ENCODE measurements at places on chromosomes 11 and 22.

DNA sequence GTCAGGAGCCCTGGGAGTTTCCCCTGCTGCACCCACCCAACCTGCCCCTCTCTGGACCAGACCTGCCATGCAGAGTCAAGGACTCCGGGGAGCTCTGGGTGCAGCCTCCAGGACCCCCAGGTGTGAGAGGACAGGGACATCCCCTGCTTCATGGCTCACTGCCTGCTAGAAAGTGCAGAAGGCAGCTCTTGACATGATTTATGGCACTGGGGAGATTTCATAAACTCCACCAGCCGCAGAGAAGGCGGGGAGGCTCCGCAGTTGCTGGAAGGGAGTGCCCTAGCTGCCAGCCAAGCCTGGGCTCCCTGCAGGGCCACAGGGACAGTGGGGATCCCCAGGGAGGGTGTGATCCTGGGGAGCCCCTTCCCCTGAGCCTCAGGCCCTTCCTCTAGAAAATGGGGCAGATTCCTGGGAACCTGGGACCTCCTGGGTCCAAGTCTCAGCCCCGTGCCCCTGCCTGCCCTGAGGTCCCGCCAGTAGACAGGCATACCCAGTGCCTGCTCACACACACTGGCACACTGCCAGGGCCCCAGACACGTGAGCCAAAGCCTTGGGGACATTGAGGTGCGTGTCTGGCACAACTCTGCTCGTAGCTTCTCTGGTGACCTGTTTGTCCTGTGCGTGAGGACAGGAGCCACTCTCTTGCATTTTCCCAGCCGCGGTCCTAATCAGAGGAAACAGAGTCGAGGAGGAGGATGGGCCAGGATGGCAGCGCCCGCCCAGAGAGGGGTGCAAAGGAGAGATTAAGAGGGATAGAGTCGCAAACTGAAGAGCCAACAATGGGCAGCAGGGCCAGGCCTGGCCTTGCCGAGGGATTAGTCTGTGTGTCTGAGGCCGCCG, 13.8 kb downstream of the CABP7 start:
- no peak for DNase-seq

- no peak for DNase-seq
Observed at GRCh38 chr22:22141031-22141430, 103.6 kb upstream of the VPREB1 start.

DNA sequence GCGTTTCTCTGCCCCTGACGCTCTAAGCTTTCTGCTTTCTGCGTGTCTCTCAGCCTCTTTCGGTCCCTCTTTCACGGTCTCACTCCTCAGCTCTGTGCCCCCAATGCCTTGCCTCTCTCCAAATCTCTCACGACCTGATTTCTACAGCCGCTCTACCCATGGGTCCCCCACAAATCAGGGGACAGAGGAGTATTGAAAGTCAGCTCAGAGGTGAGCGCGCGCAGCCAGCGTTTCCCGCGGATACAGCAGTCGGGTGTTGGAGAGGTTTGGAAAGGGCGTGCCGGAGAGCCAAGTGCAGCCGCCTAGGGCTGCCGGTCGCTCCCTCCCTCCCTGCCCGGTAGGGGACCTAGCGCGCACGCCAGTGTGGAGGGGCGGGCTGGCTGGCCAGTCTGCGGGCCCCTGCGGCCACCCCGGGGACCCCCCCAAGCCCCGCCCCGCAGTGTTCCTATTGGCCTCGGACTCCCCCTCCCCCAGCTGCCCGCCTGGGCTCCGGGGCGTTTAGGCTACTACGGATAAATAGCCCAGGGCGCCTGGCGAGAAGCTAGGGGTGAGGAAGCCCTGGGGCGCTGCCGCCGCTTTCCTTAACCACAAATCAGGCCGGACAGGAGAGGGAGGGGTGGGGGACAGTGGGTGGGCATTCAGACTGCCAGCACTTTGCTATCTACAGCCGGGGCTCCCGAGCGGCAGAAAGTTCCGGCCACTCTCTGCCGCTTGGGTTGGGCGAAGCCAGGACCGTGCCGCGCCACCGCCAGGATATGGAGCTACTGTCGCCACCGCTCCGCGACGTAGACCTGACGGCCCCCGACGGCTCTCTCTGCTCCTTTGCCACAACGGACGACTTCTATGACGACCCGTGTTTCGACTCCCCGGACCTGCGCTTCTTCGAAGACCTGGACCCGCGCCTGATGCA, at the start of gene MYOD1:
MYOD1 (plus strand) TSS at position 544 of the 910 bp plus-strand sequence; CDS start at position 756, 212 bp downstream.
- no peak for DNase-seq

DNA sequence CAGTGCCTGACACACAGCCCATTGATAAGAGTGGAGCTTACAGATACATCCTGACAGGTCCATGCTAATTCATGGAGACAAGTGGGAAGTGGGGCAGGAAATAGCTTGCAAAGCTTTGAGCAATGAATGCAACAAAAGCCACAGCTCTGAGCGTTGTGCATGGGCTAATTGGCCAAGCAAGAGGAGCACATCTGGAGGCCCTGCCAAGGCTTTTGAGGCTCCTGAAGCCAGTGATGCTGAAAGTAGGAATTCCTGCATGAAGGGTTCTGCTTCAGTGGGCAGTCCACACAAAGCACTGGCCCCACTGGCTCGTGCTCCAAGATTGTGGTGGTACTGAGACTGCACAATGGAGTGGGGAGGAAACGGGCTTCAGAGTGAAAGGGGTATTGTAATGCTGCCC, 103.8 kb upstream of the CSNK2A3 start:
- no peak for DNase-seq

GRCh38 chr22:36761553-36762240, 14.2 kb downstream of the IFT27 start:
- DNase-seq: no peak

GRCh38 chr11:66489636-66490035, 9.4 kb downstream of the DPP3 start:
- no peak for DNase-seq

GRCh38 chr11:93648158-93648557, 13.3 kb upstream of the CEP295 start:
- DNase-seq: no peak

- DNase-seq: no peak
Observed at GRCh38 chr11:3146612-3147256, 18.4 kb downstream of the OSBPL5 start.

GRCh38 chr11:64178203-64178602, 7.8 kb upstream of the STIP1 start:
- DNase-seq: no peak

GRCh38 chr11:61120099-61120705, 17.9 kb downstream of the CD5 start:
- no peak for DNase-seq

GRCh38 chr22:50403701-50404101, 60.6 kb downstream of the PPP6R2 start:
- no peak for DNase-seq

GRCh38 chr22:33000342-33001280, 57.6 kb downstream of the SYN3 start:
- DNase-seq: no peak

- no peak for DNase-seq
Observed at GRCh38 chr11:114399490-114400215, 658 bp downstream of the C11orf71 start.

DNA sequence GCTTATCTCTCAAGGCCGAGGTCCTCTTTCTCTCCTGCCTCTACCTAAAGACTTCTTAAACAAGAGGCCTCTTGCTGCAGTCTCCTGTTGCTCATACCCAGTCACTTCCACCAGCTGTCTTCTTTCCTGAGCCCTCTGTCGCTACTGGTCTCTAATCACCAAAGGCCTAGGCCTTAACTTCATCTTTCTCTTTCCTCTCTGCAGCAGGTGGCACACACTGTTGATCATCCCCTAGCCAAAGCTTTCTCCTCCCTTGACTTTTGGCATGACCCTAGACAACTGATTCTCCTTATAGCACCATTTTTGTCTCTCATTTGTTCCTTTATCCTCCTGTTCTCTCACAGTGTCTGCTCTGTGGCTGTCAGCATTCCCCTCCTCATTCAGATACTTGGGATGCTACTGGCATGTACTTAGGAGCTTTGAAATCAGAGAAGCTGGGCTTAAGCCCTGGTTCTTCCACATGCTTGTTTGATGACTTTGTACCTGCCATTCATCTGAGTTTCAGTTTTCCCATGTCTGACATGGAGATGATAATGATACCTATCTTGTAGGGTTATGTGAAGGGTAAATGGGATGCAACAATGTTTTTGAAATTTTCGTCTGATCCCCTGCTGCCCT, 22.4 kb downstream of the ENDOD1 start:
- no peak for DNase-seq

DNA sequence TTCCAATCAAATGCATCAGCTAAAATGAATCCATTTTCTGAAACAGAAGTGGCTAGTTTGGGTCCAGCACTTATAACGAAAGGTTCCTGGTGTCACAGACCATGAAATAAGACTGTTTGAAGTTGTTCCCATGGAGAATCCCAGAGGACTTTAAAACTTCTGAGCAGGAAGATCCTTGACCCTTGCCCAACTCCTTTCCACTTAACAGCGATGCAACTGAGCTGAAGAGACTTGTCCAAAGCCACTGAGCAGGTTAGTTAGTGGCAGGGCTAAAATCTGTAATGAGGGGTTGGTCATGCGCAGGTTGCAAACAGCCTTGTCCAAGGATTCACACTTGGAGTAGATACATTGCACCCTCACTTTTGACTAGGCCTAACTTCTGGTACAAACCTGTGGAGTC, 1.3 kb downstream of the RAB38 start:
- DNase-seq: no peak

GRCh38 chr11:60945295-60945667, 6.7 kb downstream of the SLC15A3 start:
- DNase-seq: no peak

- no peak for DNase-seq
Observed at GRCh38 chr11:102467080-102467708, 14.6 kb upstream of the TMEM123 start.

DNA sequence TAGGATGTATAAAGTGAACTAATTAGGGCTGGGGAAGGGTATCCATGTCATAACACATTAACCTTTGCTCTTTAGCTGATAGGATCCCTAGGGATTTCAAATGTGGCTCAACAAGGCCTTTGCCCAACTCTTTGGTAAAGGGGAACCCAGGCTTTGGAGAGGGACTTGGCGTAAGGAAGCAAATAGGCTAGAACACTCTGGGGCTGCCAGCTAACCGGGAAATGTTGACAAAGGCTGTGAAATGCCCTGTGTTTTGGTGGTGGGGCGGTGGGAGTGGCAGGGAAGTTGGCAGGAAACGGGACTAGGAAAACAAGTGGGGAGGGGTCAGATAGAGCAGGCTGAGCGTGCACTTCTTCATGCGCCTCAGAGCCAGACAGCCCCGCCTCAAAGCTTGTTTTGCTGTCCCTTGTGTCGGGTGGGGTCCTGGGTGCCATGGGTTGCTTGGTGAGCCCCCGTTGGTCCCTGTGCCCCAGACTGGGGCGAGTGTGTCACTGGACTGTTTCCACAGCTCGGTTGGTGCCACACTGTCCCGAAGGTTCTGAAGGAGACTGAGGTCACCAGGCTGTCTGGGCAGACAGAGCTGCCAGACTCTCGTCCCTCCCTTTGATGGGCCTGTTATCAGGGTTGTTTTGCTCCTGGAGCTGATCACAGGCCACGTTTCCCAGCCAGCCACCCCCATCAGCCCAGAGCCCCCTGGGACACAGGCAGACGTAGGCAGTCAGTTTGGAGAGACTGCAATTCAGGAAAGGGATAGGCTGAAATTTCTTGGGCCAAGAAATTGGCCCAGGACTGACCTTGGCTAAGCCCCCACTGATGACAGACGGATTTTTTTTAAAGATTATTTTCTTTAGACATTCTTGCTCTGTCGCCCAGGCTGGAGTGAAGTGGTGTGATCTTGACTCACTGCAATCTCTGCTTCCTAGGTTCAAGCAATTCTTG, 19.6 kb downstream of the KCTD21 start:
- no peak for DNase-seq

- no peak for DNase-seq
Observed at GRCh38 chr11:87778357-87778756, 396.9 kb downstream of the RAB38 start.

DNA sequence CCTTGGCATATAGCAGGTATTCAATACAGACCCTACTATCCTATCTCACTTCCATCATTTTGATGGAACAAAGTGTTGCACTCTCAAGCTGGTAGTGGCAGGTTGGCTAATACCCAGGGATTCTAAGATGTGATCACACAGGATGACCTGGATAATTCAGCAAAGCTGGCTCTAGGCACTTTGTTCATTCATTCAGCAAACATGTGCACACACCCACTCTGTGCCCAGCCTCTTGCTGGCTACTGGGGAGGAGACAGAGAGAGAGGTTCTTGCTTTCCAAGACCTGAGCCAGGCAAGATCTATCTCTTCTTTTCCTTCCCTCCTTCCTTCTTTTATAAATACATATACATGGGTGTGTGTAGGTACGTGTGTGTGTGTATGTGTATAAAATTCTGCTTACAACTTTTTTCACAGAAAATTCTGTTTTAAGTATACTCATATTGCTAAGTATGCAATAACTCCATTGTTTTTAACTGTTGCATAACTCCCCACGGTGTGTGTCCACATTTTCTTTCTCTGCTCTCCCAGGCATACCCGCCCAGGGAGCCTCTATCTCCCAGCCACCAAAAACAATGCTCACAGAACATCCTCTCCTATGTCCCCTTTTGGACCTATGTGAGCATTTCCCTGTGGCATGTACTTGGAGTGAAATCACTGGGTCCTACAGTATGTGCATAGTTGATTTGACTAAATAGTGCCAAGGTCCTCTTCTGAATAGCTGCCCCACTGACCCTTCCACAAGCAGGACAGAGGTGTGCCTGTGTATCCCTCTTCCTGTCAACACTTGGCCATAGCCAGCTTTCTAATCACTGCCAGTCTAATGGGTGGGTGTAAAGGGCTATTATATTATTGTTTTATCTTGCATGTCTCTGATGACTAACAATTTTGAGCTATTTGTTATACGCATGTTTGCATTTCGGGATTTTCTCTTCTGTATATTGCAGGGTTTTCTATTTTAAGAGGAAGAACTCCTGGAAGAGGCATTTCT, 27.5 kb downstream of the CLPB start:
- DNase-seq: no peak

GRCh38 chr11:126607374-126607773, 251.9 kb downstream of the ST3GAL4 start:
- DNase-seq: no peak

DNA sequence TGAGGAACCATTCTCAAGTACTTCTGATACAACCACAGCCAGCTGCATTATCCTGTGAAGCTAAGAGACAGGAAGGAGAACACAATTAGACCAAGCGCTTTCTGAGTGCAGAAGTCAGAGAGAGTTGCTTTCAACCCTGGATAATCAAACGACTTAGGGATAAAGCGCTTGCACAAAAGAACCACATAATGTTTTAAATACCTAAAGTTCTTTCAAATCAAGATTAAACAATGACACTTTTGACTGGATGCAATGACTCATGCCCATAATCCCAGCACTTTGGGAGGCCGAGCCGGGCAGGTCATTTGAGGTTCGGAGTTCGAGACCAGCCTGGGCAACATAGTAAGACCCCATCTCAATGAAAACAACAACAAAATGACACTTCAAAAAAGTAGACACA, 145.1 kb downstream of the SWAP70 start:
- DNase-seq: no peak

GRCh38 chr11:118126082-118126838, 26.4 kb downstream of the SCN4B start:
- DNase-seq: no peak
